ENCODE measurements at places on chromosomes 16 and 17.

DNA sequence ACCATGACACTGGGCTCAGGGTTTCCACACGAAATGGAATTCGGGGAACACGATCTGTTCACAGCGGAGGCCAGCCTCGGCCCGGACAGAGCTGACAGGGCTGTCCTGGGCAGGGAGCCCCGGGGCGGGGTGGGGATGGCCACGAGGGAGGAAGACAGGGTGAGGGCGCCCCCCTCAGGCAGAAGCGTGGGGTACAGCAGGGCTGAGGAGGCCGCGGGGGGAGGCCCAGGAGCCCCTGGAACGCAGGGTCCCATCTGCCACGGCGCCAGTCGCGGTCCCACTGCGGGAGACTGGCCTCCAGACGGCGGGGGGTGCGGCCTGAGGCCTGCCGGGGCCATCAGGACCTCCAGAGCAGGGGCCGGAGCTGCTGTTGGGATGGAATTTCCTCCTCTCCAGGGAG, 75.9 kb downstream of the LMF1 start:
- no peak for DNase-seq

DNA sequence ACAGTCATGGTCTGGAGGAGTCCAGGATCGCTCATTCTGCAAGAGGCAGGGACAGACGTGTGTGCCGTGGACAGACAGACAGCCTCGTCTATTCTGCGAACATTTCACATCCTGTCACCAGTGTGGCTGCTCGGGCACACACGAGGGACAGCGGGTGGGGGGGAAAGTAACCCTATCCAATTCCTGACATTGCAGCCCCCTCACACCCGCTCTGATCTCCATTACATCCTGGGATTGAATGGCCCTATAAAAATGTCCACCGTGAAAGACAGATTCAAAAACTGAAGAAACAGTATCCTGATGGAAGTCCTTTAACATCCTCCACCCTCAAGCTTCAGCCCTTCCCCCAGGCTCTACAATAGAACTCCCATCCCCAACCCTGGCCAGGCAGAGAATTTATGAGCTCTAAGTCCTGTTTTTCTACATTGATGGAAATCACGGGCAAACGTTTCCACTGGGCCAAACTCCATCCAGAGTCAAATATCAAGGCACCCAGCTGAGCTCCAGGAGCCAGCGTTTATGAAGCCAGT, 39.4 kb downstream of the HS3ST3A1 start:
- no peak for DNase-seq

GRCh38 chr16:59173408-59173831, 439.3 kb upstream of the GOT2 start:
- DNase-seq = no peak

- no peak for DNase-seq
Observed at GRCh38 chr16:11091021-11091785, 146.8 kb downstream of the CLEC16A start.

GRCh38 chr16:47965439-47965838, 190.4 kb downstream of the ABCC12 start:
- DNase-seq = peak; percentile 56

- peak; percentile 98 for DNase-seq
Observed at GRCh38 chr16:4350787-4351659, at the start of gene PAM16. Gene PAM16 (minus strand): TSS chr16:4351321. CDS start chr16:4351234, 87 bp downstream.

DNA sequence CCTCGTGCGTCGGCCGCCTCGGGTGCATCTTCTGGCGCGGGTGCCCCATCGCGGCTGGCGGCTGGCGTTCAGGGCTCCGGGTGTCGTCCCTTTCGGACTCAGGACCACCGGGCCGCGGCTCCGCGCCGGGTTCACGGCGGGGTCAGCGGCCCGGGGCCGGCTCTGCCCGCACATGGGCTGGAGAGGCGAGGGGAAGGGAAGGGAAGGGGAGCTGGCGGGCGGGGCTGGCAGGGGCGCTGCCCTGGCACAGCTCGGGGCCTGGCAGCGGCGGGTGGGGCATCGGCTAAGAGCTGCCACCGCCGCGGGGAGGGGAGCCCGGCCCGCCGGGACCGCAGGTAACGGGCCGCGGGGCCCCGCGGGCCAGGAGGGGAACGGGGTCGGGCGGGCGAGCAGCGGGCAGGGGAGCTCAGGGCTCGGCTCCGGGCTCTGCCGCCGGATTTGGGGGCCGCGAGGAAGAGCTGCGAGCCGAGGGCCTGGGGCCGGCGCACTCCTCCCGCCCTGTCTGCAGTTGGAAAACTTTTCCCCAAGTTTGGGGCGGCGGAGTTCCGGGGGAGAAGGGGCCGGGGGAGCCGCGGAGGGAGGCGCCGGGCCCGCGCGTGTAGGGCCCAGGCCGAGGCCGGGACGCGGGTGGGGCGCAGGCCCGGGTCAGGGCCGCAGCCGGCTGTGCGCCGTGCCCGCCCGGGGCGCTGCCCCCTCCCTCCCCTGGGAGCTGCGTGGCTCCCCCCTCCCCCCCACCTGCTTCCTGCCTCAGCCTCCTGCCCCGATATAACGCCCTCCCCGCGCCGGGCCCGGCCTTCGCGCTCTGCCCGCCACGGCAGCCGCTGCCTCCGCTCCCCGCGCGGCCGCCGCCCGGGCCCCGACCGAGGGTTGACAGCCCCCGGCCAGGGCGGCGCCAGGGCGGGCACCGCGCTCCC, 646 bp downstream of the HIC1 start:
- DNase-seq = peak; percentile 37

DNA sequence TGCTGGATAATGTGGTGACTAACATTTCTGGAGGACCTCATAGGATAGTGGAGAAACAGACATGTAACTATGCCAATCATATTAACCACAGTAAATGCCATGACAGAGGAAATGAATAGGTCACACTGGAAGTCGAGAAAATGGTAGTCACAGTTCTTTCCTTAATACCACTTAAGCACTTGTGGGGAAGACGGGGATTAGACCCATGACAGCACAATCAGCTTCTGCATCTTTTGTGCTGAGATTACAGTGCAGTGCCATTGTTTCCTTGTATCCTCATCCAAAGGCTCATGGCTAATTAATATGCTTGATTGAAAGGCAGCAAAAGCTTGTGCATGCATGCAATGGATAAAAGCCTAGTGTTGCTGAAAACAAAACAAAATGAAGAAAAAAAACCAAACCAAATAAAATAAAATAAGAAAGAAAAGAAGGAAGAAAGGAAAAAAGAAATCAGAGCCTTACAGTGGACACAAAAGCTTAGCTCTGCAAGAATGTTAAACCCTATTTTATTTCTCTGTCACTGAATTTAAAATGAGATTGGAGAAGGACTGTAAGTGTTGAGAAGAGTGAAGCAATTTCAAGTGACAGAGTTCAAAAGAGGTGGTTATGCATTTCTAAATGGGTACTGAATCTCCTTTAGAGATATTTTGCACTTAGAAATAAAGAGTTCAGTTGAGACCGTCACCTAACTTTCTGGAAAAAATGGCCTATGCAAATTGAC, 1011.9 kb downstream of the CDH8 start:
- DNase-seq = no peak

DNA sequence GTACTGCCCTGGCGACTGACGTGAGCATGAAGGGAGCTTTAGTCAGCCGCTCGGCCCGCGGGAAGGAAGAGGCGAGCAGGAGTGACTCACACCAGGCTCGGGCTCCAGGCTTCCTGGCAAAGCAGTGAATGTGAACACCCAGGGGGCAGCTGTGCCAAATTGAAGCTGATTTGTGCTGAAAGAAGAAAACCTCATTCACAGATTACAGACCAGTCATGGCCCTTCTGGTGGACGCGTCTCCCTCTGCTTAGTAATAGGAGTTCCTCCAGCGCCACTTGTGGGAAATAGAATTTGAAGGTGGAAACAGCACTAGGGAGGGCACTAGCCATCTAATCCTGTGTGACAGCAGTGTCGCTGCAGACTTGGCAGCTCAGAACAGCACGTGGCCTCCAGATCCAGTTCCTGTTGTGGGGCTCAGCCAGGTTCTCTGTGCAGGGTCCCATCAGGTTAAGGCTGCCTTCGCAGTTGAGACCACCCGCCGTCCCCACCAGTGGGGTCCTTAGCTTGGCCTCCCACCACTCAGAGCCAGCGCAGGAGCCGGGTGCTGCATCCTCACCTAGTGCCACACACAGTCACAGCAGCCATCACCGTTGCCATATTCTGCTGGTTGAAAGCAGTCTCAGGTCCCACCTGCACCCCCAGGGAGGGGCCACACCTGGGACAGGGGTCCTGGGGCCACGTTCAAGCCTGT, 164.5 kb upstream of the CHMP6 start:
- DNase-seq = peak; percentile 63
